Uterus (tissue), 4 donors: ENCODE measurements at places on chromosomes 16 and 17.

DNA sequence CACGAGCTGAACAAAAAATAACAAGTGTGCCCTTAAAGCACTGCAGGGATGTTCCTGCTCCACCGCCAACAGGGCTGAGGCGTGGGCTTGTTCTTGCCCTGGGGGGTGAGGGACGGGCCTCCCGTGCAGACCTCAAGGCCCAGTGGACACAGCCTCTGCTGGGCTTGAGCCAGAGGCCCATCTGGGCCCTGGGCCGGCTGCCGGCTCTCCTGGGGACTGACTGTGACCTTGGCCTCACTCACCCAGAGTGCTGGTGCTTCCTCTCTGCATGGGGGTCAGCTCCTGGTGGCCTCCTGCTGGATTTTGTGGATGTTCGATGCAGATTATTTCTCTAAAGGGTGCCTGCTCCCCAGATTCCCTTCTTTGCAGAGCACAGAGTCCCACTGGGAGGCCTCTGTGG lies 54.2 kb upstream of the CDR2 start:
- DNase-seq: no peak

- no peak for DNase-seq
Observed at GRCh38 chr17:75819116-75819515, 25.1 kb downstream of the UNC13D start.

GRCh38 chr16:87491522-87492290 lies 1.1 kb downstream of the ZCCHC14 start:
- DNase-seq: no peak

DNA sequence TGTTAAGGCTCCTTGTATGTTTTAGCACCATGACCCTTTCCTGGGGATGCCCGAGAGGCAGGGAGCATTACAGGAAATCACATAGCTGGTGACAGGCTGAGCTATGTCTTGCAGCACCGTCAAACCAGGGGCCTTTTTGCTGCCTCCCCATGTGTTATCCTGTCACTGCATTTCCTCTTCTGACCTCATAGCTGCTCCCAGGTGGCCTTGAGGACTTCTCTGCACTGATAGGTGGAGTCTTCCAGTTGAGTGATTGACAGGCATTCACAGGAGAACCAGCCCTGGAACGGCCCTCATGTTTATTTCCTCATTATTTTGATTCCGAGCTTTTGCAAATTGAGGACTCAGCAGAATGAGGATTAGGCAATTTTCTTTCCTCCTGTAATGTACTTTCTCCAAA lies 349.6 kb downstream of the HAPSTR1 start:
- no peak for DNase-seq

DNA sequence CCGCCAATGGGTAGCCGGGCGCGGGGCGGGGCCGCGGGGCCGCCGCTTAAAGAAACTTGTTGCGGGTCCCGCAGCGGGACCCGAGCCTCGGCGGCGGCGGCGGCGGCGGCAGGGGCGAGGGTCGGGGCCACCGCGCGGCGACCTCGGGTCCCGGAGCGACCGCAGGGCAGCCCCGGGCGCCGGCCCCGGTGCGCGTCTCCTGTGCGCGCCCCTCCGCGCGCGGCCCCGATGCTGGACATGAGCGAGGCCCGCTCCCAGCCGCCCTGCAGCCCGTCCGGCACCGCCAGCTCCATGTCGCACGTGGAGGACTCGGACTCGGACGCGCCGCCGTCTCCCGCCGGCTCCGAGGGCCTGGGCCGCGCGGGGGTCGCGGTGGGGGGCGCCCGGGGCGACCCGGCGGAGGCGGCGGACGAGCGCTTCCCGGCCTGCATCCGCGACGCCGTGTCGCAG lies at the start of gene SOX8:
TSS of gene SOX8 (plus strand) at position 76 of the 450 bp plus-strand sequence. CDS start at position 229, 153 bp downstream.
- no peak for DNase-seq

GRCh38 chr16:27582883-27583282 lies 32.9 kb downstream of the KATNIP start:
- DNase-seq: no peak

- DNase-seq: no peak
Observed at GRCh38 chr16:81473969-81474959, 29.7 kb downstream of the CMIP start.

DNA sequence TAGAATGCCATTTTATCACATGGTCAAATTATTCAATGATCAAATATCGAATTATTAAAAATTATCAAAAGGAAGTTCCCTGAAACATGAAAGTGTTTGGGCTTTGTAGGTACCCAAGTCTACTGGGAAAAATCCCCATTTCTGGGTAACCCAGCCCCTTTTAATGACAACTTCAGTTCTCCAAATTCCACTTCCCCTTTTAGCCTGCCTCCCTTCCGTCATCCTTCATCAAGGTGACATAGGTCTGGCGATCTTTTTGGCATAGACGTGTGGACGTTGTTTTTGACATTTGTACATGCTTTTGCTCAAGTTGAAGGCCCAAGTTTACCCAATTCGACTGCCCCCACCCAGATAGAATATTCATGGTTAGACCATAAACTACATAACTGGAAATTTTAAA lies 660.9 kb downstream of the MAF start:
- DNase-seq: no peak

- DNase-seq: no peak
Observed at GRCh38 chr16:70364399-70364798, 17.7 kb downstream of the DDX19A start.

GRCh38 chr17:27977751-27978688 lies 64.5 kb upstream of the NLK start:
- DNase-seq: no peak

GRCh38 chr17:55225237-55225636 lies 39.5 kb upstream of the HLF start:
- DNase-seq: no peak

DNA sequence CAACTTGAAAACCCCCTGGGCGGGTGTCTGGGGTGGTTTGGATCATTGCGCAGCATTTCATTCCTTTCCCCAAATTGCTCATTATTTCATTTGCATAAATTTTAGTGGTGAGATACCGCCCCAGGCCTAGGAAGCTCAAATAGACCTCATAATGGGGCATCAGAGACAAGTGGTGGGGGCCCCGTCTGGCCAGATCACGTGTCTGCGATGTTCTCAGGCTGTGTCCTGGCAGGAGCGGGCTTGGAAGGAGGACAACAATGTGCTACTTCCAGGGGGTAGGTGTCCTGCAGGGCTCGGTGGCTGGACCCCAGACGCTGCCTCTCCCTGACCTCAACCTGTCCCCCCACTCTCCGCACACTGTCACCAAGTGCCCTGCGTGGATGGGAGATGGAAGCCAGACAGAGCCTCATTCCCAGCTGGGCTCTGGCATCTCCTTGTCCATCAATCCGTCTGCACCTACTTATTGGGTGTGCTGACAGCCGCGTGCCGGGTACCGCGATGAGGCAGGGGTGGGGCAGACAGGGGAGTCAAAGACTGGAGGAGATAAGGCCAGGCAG lies 116.9 kb downstream of the NTN1 start:
- DNase-seq: no peak

GRCh38 chr17:80287806-80288567 lies 27.3 kb downstream of the RNF213 start:
- no peak for DNase-seq

- DNase-seq: peak; percentile 38
Observed at GRCh38 chr16:4882000-4882632, 34.8 kb downstream of the UBN1 start.

- no peak for DNase-seq
Observed at GRCh38 chr17:69223809-69224208, 4.8 kb downstream of the ABCA10 start.

GRCh38 chr17:4516735-4517134 lies 18.1 kb downstream of the SPNS2 start:
- no peak for DNase-seq

DNA sequence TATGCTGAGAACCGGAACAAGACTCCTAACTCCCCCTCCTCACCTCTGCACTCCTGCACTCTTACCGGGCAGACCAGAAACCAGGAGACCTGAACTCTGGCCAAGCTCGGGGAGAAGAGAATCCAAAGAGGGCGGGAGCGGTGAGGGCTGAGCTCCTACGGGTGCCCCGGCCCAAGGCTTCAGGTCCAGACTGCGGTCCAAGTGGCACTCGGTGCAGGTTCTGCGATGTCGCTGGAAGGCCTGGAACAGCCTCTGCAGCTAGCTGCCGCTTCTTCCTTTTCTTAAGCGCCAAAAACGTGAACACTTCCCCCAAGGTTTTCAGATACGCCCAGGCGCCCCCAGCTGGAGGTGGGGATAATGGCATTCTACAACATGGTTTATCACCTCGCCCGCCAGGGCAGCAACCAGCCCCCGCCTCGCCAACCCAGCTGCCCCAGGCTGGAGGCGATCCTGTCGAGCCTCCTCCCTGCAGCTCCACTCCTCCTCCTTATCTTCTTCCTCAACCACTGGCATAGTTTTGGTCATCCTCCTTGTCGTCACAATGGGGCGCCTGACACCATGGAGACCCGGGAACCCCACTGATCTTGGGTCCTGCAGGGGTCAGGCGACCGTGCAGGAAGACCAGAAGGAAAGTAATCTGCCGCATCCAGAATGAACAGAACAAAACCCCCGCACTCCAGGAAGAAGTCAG lies 1735.9 kb downstream of the TP53TG3F start:
- no peak for DNase-seq
